ENCODE measurements at places on chromosomes 2 and 18.

DNA sequence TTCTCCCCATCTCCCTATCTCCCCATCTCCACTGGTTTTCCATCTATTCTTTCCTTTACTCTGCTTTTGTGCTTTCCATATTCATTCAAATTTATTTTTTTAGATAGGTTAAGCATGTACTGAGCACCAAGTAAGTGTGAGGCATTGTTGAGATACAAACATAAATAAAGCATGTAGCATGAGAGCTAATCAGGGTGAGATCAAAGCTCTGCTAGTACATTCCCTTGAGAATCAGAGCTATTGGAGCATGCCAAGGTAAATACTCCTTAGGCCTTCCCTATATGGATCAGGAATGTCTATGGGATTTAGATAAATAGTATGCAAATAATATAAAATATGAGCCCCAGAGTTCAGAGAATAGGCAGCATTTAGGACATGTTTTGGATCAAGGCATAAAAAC, 25.3 kb downstream of the BABAM2 start:
- DNase-seq, result no peak

- no peak for DNase-seq
These were observed 134.2 kb downstream of the CALCRL start for GRCh38 chr2:187313831-187314230.

DNA sequence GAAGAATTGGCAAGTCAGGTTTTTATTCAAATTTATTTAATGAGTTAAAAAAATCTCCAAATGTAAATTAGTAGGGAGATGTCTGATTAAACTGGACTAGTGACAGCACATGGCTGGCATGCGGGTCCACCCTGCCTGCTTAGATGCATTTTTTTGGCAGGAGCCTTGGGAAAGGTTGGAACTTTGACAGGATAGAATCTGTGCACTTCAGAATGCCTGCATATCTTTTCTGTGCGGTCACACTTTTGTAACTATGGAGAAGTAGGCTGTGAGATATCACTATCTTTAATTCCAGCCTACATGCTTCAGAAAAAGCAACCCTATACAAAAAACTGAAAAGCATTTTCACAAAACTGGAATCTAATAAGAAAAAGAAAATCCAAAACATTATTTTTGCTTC, 317.8 kb downstream of the MBD2 start:
- no peak for DNase-seq

- DNase-seq, result no peak
These were observed 55.2 kb downstream of the KIF5C start for GRCh38 chr2:148930046-148930775.

DNA sequence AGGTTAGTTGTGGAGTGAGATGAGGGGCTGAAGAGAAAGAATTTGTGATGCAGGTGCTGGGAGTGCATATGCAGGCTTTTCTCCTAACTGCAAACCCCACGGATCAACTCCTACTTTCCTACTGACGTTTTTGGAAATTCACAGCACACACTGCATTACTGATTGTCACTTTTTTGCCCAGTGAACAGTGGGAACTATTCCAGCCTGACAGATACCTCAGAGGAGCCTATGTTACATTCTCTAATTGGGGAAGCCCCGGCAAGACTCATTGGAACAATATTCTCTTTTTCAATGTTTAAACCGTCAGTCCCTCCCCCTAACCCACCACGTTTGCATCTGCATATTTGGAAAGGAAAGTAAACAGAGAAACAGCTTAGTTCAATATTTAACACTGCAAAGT, 126.2 kb downstream of the DPP4 start:
- DNase-seq, result no peak

GRCh38 chr2:159003555-159003954, 35.1 kb downstream of the TANC1 start:
- DNase-seq, result no peak

DNA sequence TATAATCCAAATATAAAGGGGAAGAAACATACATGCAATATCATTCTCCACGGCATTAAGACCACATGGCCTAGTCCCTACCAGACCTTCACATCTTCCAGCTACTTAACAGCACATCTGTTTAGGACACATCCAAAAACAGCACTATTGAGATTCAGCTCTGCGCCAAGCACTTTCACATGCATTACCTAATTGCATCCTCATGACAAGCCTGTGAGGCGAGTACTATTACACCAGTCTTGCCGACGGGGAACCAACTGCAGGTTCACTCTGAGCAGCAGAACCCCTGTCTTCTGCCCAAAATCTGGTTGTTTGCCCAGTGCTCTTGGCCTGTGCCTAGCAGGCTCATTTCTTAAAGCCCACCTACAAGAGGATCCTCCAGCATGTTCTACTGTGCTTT, 66.7 kb downstream of the AAK1 start:
- no peak for DNase-seq

DNA sequence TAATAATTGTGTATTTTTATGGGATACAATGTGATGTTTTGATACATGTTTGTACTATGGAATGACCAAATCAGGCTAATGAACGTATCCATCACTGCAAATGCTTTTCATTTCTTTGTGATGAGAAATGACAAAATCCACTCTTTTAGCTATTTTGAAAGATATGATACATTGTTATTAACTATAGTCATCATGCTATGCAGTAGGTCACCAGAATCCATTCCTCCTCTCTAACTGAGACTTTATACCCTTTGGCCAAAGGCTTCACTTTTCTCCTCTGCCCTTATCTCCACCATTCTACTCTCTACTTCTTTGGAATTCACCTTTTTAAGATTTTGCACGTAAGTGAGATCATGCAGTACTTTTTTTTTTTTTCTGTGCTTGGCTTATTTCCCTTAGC, 44.5 kb upstream of the TMEM17 start:
- DNase-seq, result no peak

DNA sequence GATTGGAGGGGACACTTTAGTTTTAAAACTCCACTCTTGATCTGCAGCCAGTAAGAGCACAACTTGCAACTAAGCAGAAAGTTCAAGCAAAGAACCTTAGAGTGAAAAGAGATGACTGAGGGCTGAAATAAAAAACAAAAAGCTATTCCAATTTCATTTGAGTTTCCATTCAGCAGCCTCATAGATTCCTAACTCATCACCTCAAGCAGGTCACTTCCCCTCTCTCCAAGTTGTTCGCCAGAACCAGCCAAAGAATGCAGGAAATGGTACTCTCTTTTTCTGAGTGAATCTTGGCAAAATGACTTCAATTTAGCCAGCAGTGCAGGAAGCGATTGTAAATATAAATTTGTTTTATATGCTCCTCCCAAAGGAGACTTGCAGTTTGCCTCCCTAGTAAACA, 213.3 kb downstream of the SETBP1 start:
- no peak for DNase-seq

DNA sequence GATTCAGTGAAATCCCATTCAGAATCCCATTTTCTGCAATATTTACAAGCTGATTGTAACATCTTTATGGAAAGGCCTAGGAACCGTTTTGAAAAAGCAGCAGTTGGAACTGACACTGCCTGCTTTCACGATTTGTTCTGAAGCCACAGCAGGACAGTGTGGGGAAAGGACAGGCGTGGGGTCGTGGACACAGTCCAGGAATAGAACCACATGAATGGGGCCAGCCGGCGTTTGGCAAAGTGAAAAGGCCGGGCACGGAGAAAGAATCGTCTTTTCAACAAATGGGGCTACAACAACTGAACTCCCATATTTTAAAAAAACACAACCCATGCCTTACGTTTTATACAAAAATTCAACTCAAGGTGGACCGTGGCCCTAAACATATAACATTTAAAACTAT, 69.8 kb downstream of the SLC66A2 start:
- no peak for DNase-seq

DNA sequence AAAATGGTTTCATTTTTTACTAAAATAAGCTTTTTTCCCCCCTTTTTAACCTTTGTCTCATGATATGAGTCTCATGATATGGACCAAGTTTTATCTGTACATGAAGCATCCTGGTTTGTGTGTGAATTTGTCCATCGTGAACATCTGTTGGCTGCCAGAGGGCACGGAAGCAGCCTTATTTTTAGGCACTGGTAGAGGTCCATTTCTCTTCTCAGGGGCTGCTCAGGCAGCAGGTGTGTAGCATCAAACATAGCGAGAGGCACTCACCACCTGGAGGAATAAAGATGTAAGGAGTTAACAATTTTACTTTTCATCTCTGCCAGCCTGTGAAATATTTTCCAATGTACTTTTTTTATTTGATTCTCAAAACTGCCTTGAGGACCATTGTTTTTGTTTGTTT, 134.5 kb downstream of the RHBDD1 start:
- DNase-seq, result no peak

All from hematopoietic multipotent progenitor cell (in vitro differentiated cells).